ENCODE measurements at places on chromosomes 3 and 15.

DNA sequence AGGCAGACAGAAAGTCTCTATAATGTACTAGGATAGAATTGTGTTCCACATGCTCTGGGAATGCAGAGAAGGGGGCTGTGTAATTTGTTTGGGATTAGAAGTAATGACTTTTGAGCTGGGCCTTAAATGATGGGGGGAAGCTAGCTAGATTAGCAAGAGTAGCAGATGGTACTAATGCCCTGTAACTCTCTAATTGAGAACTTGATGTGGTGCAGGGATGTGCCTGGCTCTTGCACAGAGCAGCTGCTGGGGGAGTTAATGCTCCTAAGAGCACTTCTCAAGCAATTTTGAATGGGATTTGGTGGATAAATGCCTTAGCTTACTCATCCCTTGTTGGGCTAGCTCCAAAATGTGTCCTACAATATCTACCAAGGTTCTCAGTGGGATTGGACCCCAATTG, 12.4 kb upstream of the SYN2 start:
- no peak for DNase-seq

- no peak for DNase-seq
Measured at GRCh38 chr3:43338295-43338694, 52.0 kb downstream of the SNRK start.

DNA sequence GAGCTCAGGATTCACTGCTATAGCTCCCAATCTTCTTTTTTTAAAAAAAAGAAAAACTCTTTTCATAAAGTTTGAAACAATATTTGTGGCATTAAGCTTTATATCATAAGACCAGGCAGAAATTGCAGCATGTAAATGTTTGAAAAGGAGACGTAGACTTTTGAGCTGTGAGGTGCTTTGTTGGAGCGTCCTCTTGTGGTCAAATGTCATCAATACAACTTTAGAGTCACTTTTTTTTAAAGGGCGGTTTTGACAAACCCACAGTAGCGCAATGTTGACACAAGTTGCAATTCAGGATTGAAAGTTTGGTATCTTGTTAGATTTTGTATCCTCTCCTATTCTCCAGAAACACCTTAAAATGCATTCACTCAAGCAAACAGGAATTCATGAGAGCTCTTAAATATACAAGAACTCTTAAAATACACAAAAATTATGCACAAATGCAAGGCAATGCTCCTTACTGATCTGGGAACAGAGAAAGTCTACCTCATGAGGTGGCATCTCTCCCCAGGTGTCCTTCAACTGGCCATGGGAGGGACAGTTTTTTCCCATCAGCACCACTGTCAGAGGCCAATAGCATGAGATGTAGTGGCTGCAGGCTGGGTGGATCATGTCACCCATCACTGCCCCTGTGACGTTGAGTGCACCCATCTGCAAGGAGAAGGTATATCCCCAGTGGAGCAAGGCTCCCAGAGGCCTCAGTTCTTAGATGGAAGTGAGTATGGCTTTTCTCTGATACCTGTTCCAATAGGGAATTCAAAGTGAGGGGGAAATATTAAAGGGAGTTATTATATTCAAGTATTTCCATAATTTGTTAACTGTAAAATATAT, 70.7 kb downstream of the ANXA2 start:
- peak; percentile 76 for DNase-seq

DNA sequence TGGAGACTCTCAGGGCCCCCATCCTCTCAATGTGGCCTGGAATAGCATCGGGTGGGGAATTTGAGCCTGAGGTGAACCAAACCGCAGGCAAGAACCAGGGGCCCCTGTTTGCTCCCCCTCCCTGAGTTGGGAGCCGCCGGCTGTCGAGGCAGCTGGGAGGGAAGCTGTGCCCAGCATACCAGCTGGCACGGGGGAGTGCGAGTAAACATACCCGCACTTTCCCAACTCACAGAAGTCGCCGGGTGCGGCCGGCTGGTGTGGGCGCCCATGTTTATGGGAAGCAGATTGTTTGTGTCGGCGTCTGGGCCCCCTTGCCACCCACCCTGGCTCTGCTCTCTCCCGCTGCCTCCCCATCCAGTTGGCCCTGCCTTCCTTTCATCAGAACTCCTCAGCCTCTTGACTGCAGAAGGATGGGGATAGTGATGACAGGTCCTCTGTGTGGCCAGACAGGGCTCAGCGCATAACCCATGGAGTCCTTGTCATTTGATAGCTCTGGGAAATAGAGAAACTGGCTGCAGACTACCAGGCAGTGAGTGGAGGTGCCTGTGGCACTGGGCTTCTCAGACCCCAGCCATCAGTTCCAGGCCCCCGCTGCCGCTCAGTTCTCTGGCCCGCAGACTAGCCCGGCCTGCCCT, 60.4 kb downstream of the CACNA2D2 start:
- no peak for DNase-seq

GRCh38 chr3:158711886-158712285, 20.4 kb downstream of the RARRES1 start:
- DNase-seq: peak; percentile 25

- no peak for DNase-seq
Measured at GRCh38 chr3:77707281-77707680, 667.4 kb downstream of the ROBO2 start.

DNA sequence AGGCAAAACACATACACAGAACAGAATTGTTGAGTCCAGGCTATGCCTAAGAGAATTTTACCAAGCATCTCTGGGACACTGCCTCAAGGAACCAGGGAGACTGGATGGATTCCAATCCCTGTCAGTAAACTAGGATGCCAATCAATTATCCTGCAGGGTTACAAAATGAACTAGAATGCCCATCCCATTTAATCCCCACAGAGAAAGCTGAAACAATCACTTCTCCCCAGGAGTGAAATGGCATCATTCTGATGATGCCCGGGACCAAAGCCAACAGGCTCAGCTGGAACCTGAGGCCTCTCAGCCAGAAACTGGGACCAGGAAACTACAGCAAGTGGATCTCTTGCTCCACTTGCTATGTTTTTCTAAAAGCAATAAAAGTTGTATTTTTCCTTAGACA, 130.0 kb upstream of the TJP1 start:
- no peak for DNase-seq

DNA sequence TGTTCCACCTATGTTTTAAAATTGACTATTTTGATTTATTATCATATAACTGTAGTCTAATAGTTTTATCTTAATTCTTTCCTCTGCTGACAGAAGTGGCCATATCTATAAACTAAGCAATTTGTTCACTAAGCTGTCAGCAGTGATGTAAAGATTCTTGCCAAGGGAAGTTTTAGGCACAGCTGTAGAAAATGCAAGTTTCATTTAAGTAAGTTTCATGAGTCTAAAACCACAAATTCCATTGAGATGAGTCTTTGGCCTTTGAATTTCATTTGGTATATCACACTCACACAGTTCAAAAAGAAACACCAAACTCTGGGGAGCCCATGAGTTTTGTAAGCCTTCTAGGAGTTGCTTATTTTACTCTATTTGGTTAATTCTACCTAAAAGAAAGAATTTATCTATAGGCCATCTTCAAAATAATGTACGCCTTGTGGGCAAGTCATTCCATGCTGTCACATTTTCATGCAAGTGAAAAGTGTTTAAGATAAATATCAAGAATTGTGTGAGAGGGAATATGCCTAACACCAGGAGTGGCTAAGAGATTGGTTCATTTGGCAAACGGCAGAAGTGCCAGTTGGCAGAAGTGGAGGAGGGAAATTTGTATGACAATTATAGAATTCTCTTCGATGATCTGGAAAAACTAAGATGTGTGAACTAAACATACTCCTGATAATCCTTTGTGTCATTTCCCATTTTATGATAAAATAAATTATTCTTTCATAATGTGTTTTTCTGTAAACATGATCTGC, 292.9 kb downstream of the ZIC4 start:
- no peak for DNase-seq

- no peak for DNase-seq
Measured at GRCh38 chr15:53038655-53038941, 248.5 kb upstream of the ONECUT1 start.

- DNase-seq: no peak
Measured at GRCh38 chr3:87248831-87249230, 21.7 kb downstream of the CHMP2B start.

DNA sequence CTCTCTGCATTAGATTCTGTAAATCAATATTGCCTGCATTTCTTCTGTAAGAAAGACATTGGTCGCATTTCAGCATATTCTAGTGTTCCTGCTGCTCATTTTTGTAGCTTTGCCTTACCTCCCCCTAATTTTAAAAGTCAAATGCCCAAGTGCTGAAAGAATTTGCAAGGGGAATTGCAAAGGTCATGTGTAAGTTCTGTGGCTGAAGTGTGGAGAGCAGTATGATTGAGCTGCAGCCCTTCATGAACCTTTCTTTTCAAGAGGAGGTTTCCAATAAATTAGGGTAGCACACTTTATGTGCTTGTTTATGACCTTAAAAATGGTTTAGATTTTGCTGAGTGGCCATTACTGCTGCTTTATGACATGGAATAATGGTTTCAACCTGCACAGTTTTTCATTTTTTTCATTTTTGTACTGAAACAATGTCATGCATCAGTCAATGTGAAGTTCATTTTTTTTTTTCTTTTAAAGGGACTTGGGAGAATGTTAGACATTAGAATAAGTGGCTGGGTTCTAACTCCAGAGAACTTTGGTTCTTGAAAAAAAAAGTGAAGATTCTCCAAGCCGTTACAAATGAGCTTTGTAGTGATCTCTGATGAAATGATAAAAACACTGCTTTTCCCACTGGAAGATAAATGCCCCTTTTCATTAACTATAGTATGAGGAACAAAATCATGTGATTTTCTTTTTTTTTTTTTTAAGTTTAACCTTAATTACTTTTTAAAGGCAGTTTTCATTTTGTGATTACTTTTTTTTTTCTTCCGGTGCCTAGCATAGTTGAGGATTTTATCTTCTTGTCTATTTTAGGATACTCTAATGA, 99.6 kb downstream of the MITF start:
- no peak for DNase-seq

Measured in KBM-7 (cell line).